ENCODE measurements at places on chromosomes 16 and 17.

DNA sequence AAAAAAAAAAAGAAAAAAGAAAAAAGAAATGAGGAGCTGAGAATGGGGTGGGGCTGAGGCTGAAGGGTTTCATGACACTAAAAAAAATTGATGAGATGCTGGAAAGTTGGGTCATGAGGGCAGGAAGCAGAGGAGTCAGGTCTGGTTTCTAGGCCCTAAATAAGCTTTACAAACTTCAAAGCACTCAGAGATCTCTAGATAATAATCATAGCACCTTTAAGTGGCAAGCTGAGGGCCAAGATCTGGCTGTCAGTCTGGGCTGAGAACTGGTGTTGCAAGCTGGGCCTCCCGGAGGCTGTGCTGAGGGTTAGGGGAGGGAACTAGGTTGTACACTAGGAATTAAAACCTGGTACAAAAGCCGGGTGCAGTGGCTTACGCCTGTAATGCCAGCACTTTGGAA, 6.4 kb downstream of the ZNF764 start:
- DNase-seq: peak; percentile 51

- no peak for DNase-seq
Measured at GRCh38 chr16:540645-541340, 13.3 kb downstream of the CAPN15 start.

GRCh38 chr16:4613636-4614570, 785 bp downstream of the UBALD1 start:
- DNase-seq: no peak

DNA sequence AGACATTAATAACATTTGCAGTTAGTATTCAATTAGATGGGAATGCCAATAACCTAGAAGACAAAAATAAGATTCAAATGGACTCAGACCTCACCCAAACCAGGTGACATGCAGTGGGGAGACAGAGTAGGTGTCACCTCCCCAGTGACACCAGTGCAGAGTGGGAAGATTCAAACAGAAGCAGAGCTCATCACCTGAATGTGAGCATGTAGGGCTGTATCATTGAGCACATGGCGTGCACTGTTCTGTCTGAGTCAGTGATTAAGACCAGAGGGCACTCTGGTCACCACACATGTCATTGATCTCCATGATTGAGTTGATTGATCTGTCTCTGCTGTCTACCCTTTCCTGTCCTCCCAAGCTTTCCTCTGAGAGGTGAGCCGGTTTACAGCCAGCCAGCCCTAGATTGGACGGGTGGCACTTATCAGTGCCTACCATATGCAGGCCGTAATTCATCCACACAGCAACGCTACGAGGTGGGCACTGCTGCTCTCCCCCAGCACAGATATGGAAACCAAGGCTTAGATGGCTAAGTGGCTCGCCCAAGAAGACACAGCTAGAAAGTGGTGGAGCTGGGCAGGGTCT, 34.0 kb downstream of the RHBDL3 start:
- no peak for DNase-seq

DNA sequence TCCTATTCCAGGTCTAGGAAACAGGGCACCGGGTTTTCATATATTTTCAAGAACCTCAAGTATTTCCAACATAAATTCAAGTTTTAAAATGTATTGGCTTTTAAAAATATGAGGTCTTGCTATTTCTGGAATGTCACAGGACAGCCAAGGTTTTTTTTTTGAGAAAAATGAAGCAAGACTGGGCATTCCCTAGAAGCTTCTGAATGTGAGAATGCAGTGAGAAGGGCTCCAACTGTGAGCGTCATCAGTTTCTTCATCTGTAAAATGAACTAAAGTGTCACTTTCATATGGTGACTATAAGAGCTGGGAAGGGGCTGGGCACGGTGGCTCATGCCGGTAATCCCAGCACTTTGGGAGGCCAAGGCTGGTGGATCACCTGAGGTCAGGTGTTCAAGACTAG, 455.8 kb upstream of the MAF start:
- DNase-seq: no peak

- no peak for DNase-seq
Measured at GRCh38 chr17:32777436-32777835, 99.5 kb downstream of the MYO1D start.

DNA sequence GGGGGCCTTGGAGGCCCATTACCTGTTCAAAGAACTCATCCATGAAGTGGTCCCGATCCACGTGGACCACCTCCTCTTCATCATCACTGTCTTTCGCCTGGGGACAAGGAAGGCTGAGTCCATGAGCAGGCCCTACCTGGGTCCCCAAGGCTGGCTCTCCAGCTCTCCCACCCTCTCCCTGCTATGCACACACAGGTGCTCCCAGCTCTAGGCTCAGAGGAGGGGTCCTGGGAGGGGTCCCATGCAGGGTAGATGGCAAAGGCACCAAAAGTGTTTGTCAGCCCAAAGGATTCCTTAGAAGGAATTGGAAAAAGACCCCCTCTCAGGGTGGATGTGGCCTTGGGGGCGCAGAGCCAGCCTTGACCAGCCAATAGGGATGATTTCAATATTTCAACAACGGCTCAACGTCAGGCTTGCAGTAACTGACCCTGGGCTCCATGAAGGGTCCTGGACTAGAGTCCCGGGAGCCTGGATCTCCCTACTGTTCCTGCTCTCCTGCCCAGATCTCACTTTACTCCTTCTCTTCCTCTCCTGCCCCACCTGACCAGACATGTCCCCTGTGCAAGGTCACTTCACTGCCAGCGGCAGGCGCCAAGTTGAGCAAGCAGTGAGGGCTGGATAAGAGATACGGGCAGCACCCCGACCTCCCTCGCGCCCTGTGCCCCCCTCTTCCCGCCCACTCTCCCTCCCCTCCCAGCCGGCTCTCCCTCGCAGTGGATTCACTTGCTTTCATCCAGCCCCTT, 8.8 kb downstream of the STX1B start:
- DNase-seq: no peak

GRCh38 chr17:14582996-14583395, 282.1 kb downstream of the HS3ST3B1 start:
- DNase-seq: no peak

DNA sequence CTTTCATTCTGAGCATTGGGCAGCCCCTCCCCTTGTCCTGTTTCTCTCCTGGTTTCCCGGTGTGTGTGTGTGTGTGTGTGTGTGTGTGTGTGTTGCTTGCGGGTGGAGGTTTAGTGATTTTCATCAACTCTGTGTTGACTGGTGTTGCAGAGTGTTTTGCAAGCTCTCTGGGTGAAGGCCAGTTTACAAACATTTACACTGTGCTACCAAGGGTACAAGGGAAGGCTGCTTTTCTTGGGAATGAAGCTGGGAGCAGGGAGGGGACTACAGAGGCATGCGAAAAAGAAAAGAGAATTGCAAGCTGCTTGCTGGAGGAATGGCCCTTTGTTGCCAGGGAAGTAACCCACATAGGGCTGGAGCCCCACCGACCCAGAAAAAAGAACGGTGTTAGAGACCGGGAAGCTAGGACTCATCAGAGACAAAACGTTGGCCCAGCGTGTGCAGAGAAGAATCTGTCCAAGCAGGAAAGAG, 29.6 kb downstream of the HS3ST3B1 start:
- DNase-seq: no peak

- DNase-seq: no peak
Measured at GRCh38 chr17:71118039-71118438, 948.7 kb downstream of the KCNJ2 start.

Data from stimulated activated CD4-positive, alpha-beta T cell treated with anti-CD3 and anti-CD28 coated beads, Interleukin-15, amount 100 ng/mL, for 48 hours (primary cell).